ENCODE measurements at places on chromosomes 11 and 22.

- no peak for DNase-seq
These were observed 10.1 kb downstream of the MRPL16 start for GRCh38 chr11:59800390-59801025.

DNA sequence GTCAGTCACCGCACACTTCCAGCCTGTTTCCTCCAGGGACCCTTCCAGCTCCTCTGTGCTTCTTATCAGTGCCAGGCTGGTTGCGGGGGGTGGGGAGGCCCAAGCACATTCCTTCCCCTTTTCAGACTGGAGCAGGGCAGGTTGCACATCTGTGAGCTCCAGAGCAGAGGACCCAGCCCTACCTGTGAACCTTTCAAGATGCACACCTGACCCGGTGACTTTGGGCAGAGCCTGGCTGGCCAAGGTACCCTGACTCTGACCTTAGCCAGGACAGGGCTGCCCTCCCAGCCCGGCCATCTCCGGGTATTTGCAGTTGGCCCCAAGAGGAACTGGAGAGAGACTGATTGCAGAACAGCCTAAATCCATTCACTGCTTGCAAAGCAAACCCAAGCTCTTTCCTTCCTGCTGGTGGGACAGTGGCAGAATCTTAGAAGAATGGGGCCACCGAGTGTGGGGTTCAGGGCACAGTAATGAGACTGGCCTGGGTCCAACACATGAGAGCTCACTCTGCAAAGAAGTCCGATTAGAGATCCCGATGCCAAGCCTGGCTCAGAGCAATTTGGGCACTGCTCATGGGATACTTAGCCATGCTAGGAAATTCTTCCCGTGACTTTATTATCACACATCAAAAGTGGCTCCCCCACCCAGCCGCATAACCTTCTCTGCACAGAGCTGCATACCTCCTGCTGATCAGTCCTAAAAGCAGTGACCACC lies 64.7 kb upstream of the CCND1 start:
- no peak for DNase-seq

DNA sequence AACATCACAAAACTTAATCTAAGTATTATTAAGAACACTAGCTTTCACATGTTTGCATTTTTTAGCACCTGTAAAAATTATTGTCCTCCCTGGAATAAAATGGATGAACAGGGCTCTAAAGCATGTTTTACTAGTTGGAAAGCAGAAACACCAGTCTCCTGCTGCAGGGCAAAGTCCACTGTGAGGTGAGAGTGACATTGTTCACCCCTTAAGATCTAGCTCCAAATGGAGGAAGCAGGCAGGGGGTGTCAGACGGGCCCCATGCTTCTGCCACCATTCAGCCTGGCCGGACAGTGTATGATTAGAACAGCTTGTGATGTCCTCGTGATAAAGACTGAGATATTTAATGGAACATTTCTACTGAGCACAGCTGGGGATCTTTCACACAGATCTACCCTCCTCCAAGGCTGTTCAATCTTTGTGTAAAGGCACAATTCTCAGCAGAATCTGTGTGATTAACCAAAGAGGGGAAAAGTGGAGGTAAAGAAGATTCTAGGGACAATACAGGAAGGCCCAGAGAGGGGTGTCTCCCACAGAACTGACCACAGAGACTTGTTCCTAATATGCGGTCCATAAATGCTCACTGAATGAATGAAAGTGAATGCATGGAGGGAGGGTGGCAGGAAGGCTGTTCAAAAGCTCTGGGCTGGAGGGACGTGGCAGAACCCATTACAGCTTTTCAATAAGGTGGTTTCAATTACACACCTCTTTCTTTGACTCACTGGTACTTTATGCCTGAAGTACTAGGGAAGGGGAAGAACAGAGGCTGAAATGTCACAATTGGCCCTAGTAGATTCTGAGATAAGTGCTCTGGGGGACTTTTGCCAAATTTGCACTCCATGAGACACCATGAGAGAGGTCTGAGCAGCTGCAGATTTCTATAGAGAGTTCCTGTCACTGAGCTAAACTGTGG lies 239.1 kb upstream of the ARHGAP20 start:
- no peak for DNase-seq

GRCh38 chr11:73655686-73656085 lies 9.3 kb downstream of the PLEKHB1 start:
- DNase-seq, result no peak

GRCh38 chr22:20186183-20186870 lies 35.5 kb upstream of the CCDC188 start:
- no peak for DNase-seq

GRCh38 chr11:78277314-78277994 lies 88.7 kb downstream of the USP35 start:
- no peak for DNase-seq

- no peak for DNase-seq
These were observed 9.2 kb downstream of the RRP8 start for GRCh38 chr11:6594142-6594768.

- no peak for DNase-seq
These were observed 30.8 kb downstream of the UBE2L3 start for GRCh38 chr22:21598302-21598701.

DNA sequence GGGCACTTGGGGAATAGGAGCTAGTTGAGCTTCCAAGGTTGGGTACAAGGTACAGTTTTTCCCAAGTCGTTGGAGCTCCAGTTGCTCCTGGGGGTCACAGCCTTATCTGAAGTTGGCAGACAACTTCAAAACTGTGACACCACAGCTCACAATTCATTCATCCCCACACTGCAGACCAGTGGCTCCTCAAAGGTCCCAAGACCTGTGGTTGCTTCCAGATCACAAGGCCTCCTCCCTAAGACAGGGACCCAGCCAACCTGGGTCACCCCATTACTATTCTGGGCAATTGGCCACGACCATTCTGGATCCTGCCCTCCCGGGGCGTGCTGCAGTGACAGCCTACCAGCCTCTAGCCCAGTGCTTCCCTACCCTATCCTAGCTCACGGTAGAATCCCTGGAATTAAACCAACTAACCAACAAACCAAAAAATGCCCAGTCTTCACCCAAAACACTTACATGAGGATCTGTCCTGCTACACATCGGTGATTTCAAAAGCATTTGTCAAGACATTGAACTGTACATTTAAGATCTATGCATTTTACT lies 862 bp upstream of the PDXP start:
- DNase-seq, result no peak

DNA sequence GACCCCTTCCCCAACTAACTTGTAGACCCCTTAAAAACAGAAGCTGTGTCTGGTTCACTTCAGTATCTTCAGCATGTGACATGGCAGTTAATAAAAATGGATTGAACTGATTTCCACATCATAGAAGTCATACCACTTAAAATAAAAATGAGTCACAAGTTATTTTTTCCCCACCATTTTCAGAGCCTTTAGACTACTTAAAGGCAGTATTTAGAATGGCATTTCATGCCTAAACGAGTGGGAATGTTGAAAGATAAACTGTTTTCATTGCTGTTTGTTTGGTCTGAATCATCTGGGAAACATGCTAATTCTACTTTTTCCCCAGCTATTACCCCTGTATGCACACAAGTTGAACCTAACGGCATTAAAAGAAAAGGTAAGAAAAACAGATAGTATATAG lies 324.0 kb downstream of the RAB38 start:
- no peak for DNase-seq

GRCh38 chr11:110948112-110948511 lies 235.9 kb upstream of the ARHGAP20 start:
- no peak for DNase-seq

- no peak for DNase-seq
These were observed 4.0 kb downstream of the APOL4 start for GRCh38 chr22:36197514-36198146.

- DNase-seq, result no peak
These were observed 6.0 kb downstream of the PAX6 start for GRCh38 chr11:31805037-31805628.

- DNase-seq, result no peak
These were observed 2.6 kb upstream of the CHRM1 start for GRCh38 chr11:62923601-62924411.

DNA sequence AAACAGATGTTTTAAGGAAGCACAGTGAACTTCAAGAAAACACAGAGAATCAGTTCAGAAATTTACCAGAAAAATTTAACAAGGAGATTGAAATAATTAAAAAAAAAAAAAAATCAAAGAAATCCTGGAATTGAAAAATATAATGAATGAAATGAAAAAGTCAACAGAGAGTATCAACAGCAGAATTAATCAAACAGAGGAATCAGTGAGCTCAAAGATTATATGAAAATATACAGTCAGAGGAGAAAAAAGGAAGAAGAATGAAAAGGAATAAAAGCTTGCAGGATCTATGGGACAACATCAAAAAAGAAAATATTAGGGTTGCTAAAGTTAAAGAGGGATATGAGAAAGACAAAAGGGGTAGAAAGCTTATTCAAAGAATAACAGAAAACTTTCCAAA lies 82.3 kb downstream of the XRRA1 start:
- DNase-seq, result no peak

- DNase-seq, result no peak
These were observed 23.3 kb upstream of the WEE1 start for GRCh38 chr11:9550191-9550628.

GRCh38 chr11:34811858-34812257 lies 104.3 kb downstream of the APIP start:
- DNase-seq, result no peak

- DNase-seq, result no peak
These were observed 7.9 kb downstream of the PRR5 start for GRCh38 chr22:44709881-44710392.

DNA sequence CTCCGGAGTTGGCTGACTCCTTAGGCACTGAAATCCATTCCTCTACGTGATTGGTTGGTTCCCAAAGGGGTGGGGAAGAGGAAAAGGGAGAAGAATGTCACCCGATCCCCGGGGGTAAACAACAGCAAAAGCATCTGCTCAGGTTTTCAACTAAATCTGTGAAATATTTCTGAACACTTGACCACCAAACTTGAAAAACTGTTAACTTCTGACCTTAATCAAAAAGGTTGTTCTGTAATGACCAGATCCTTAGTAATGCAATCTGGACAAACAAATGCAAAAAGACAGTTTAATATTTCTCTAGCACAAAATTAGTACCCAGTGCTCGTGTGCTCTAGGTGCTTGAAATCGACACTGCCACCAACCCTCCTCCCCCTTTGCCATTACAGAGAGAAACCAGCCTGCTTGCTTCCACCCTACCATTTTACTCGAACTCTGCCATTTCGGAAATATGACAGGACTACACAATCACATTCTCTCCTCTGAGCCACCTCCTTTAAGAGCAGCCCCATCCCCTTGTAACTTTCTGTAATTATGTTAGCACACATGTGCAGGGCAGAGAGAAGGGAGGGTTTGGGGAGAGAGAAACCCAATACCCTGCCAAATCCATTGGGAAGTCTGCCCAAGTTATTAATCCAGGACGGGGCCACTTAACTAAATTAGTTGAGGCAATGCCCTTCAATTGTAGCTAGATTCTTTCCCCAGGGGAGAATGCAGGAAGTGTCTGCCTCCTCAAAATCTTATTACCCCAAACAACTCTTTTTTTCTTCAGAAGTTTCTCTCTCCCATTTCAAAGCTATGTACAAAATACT lies 113.8 kb downstream of the RBFOX2 start:
- DNase-seq, result no peak

Data from stimulated activated CD8-positive, alpha-beta memory T cell treated with anti-CD3 and anti-CD28 coated beads, Interleukin-4, amount 100 ng/mL, for 1 hour (primary cell).